ENCODE measurements at places on chromosomes 3 and 15.

DNA sequence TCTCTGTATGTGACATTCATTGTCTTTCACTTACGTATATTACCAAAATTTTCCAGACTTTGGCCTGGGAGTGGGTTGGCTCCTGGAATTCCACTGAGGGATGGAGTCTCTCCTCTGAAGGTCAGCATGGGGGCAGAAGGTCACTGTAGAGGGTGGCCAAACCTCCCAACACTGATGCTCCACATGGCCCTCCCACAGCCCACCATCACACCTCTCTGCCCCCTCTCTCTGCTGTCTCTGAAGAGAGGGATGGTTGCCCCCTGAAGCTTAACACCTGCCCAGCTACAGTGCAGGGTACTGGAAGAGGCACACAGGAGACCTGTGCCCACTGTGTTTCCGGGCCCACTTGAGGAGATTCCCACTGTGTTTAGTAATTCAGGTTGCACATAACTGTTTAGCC is 52.2 kb downstream of the CMTM6 start:
- no peak for DNase-seq

- no peak for DNase-seq
Measured at GRCh38 chr3:184785890-184786279, 26.1 kb upstream of the VPS8 start.

DNA sequence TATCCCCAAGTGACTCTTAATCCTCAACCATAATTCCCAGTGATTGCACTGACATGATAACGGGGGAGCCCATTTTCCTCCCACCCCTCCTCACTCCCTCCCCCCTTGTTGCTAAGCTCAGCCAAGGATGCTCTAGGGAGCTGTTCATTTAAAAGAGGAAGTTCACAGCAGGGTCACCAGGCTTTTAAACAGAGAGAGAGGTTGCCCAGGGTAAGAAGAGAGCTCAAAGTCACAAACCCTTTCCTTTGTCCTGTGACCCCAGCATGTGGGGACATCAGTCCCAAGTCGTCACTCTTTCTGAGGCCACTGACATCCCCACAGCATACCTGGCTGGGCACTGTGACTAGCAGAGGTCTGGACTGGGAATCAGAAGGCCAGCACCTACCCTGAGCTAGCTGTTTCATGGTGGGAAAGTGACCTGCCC is 144.1 kb downstream of the RORA start:
- no peak for DNase-seq

DNA sequence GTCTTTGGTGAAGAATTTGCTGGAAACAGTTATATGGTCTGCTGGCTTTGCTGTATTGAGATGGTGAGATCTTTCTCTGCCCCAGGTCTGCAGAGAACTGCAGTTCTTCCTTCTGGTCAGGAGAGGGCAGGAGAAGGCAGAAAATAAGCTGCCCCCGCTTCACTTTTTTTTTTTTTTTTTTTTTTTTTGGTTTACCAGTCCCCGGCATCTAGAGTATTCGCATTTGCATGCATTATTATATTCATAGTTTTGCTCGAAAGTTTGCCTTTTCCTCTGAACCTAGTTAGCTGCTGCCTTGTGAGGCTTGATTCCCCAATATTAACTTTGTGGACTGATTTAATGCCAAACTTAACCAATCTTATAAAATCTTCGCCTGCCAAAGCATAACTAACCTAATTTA is 10.6 kb upstream of the PARL start:
- DNase-seq: peak; percentile 55

DNA sequence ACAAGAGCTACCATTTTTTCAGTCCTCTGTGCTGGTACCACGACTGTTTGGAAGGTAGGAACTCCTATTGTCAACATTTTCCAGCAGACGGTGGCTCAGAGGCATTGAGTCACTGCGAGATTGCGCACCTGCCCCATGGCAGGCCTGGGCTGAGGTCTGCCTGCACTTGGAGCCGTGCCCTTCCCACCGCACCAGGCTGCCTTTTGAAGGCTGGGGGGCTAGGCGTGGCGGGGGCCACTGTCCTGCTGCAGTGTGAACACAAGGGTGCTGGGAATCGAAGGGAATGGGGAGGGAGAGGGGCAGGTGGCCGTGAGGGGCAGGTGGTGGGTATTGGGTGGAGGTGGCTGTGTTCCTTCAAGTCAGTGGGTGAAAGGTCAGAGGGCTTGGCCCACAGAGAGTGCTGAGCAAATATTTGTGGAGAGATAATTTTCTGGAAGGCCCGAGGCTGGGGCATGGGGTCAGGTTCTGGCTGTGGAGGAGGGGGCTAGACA is 16.3 kb downstream of the SNX33 start:
- DNase-seq: no peak

GRCh38 chr15:69836526-69837230 is 261.0 kb downstream of the TLE3 start:
- no peak for DNase-seq

DNA sequence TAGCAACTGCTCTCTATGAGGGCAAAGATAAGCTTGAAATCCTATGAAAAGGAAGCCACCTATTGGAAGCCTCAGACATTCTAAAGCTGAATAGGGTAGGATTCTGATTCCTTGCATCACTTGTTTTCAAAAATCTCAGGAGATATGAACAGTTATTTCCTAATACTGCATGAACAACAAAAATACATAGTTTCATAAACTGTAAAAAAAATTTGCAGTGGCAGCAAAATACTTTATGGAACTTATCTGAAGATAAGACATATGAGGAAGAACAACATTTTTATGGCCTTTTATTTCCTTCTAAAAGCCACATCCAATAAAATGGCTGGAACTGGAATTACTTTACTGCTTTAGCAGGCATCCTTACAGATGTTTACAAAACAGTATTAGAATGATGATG is 29.9 kb downstream of the AP3S2 start:
- no peak for DNase-seq

- DNase-seq: no peak
Measured at GRCh38 chr15:40917585-40917984, 11.6 kb upstream of the DLL4 start.
